ENCODE measurements at places on chromosomes 5 and 9. TPM values are rescaled to one million over a fixed set of nuclear protein-coding genes. Genes with fewer than 3 reads are reported as not detected.

Gene CDKN2A
- total RNA-seq: not detected

Gene CD74
- 305 TPM for total RNA-seq

Gene SPATA31E1
- not detected for total RNA-seq

DNA sequence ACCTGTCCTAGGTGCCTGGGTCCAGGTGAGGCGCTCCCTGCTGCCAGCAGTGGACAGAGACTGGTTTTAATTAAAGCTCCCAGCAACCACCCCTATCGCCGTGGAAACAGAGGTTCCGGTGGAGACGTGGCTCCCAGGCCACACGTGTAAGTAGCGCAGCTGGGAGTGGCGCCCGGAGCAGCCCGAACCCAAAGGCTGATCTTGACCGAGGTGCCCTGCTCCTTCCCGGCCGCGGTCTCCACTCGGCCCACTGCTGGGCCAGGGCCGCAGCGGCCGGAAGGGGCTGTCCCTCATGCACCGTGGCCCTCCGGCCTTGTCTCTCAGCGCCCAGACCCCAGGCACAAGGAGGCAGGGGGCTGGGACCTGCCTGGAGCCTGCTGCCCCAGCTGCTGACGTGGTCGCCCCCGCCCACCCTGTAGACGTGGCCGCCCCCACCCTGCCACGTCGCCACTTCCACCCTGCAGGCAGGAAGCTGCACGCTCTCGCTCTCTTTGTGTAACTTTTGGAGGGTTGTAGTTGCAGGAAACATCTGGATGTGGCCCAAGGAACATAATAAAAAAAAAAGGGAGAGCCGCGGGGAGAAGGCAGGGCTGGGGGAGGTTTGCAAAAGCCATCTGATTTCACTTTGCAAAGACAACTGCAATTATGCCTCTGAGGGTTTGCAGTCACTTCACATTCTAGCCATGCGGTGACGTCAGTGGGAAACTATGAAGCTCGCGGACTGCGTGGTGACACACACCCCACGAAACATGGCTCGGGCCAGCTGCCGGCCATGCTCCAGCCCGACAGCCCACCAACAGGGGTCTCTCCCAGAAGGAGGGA lies 129.9 kb downstream of the RXRA start:
- DNase-seq: peak; percentile 91

- no peak for DNase-seq
Measured at GRCh38 chr9:4530375-4530774, 40.1 kb downstream of the SLC1A1 start.
